ENCODE measurements at places on chromosomes 2 and 18. TPM values are rescaled to one million over a fixed set of nuclear protein-coding genes. Genes with fewer than 3 reads are reported as not detected.

The ZNF385B gene
- total RNA-seq = not detected

The PJVK gene
- total RNA-seq = 1.1 TPM

The UGT1A6 gene
- total RNA-seq = not detected

The TEX44 gene
- not detected for total RNA-seq

The TEKT4 gene
- total RNA-seq = not detected

The ALPG gene
- not detected for total RNA-seq

DNA sequence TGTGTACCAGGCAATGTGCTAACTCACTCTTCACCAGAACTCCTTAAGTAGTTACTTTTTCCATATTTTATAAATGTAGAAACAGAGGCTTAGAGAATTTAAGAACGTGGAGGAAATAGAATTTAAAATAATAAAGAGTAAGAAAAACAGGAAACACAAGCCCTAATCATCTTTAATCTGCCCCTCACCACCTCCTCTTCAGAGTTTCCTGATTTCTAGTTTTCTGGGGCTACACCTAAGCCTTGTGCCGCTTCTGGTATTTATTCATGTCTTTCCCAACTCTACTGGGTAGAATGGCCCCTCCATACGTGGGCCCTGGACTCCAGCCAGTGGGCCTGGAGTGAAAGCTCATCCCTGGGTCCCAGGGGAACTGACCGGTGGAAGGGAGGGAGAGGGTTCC lies 85.4 kb downstream of the RTN4 start:
- no peak overlapping the region for H3K27ac ChIP-seq
- H3K4me1 ChIP-seq = peaks cover 28% of the 10 kb centered on the region
- H3K36me3 ChIP-seq = peaks cover 19% of the 10 kb centered on the region
- no peaks in the 10 kb centered on the region for H3K27me3 ChIP-seq
- DNase-seq = no peak

- peaks cover 37% of the 10 kb centered on the region for H3K4me1 ChIP-seq
- DNase-seq = no peak
- H3K27ac ChIP-seq = no peak overlapping the region
- H3K27me3 ChIP-seq = no peaks in the 10 kb centered on the region
- peaks cover 90% of the 10 kb centered on the region for H3K36me3 ChIP-seq
- no peak overlapping the region for H3K4me3 ChIP-seq
Measured at GRCh38 chr18:59343926-59344325, 15.1 kb downstream of the LMAN1 start.

DNA sequence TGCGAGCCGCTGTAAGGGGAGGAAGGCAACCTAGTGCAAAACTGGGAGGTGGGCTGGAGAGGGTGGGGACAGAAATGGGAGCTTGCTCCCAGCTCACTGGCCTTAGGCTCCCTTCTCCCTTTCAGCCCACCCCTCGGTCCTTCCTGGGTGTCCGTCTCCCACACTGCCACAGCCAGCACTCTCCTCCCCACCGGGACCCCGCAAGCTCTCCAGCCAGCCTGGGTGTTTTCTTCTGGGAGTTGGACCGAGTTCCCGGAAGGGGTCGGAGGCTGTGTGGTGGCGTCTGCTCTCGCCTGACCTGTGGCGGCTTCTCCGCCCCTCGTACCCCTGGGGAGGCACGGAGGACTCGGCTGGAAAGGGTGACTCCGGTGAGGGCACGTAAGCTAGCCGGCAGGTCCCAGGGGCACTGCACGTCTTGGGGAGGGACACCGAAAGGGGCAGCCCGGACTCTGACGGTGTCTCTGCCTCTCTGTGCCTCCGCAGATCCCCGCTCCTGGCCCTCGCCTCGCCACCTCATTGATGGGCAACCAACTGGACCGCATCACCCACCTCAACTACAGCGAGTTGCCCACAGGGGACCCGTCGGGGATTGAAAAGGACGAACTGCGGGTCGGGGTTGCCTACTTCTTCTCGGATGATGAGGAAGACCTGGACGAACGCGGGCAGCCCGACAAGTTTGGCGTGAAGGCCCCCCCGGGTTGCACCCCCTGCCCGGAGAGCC lies 1.1 kb downstream of the LRATD1 start:
- no peak for DNase-seq
- H3K36me3 ChIP-seq = peaks cover 5% of the 10 kb centered on the region
- no peak overlapping the region for H3K4me3 ChIP-seq
- H3K4me1 ChIP-seq = no peaks in the 10 kb centered on the region

GRCh38 chr2:46936566-46936965 lies 21.0 kb upstream of the MCFD2 start:
- DNase-seq = no peak
- H3K27ac ChIP-seq = no peak overlapping the region
- H3K4me1 ChIP-seq = peaks cover 12% of the 10 kb centered on the region
- no peaks in the 10 kb centered on the region for H3K27me3 ChIP-seq
- H3K4me3 ChIP-seq = no peak overlapping the region

GRCh38 chr18:75057169-75057960 lies 151.6 kb downstream of the PTGR3 start:
- H3K4me3 ChIP-seq = no peak overlapping the region
- no peaks in the 10 kb centered on the region for H3K36me3 ChIP-seq
- DNase-seq = no peak
- H3K27ac ChIP-seq = no peak overlapping the region
- peaks cover 4% of the 10 kb centered on the region for H3K4me1 ChIP-seq

GRCh38 chr18:5626130-5626880 lies 82.5 kb upstream of the EPB41L3 start:
- H3K27me3 ChIP-seq = peaks cover 26% of the 10 kb centered on the region
- H3K36me3 ChIP-seq = no peaks in the 10 kb centered on the region
- no peak for DNase-seq
- no peak overlapping the region for H3K27ac ChIP-seq

GRCh38 chr2:157903151-157903550 lies 27.0 kb upstream of the ACVR1 start:
- H3K4me1 ChIP-seq = peaks cover 39% of the 10 kb centered on the region
- H3K27me3 ChIP-seq = no peaks in the 10 kb centered on the region
- H3K4me3 ChIP-seq = no peak overlapping the region
- H3K36me3 ChIP-seq = peaks cover 3% of the 10 kb centered on the region
- H3K27ac ChIP-seq = no peak overlapping the region

DNA sequence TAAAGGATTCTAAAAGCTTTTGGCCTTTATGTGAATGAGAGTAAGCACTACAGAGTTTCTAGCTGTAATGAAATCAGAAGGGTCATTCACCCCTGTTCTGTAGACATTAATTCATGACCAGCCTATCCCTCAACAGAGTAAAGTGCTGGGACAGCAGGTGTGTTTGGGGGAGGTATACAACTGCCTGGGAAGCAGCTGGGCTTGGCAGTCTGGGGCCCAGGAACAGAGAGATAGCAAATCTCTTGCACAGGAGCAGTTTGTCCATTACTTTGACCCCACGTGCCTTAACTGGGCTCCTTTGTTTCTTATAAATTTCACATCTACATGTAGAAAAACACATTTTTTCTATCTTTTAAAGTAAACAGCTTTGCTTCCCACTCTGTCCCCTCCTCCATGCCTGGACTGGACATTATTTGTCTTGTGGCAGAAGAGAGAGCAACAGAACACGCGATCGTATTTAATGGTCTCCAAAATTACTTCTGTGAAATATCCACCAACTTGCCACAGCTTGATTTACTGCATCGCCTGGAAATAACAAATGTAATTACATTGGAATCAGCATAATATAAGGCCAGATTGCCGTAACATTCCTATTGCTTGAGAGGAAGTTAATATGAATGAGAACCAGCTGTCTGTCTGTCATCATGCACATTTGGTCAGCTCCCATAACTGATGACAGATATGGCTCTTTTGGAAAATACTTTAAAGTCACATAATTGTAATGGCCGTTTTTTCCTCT lies 263.8 kb downstream of the RBM43 start:
- H3K27me3 ChIP-seq = peaks cover 4% of the 10 kb centered on the region
- no peaks in the 10 kb centered on the region for H3K4me1 ChIP-seq
- H3K27ac ChIP-seq = no peak overlapping the region

- no peaks in the 10 kb centered on the region for H3K36me3 ChIP-seq
- H3K27ac ChIP-seq = no peak overlapping the region
- H3K4me3 ChIP-seq = no peak overlapping the region
- DNase-seq = no peak
Measured at GRCh38 chr2:239671471-239671870, 270.7 kb upstream of the HDAC4 start.

DNA sequence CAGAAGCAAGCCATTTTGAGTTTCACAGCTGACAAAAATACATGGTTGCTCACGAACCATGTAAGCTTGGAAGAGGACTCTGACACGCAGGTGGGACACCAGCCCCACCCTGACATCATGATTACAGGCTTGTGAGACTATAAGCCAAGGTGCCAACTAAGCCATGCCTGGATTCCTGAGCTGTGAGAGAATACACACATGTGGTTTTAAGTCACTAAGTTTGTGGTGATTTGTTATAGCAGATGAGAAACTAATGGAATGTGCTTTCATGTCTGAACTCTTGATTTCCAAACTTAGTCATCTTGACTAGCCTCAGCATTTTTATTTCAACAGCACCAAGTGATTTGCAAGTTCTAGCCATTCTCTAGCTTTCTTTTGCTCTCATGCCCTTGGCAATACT lies 676.1 kb upstream of the CELF4 start:
- DNase-seq = no peak
- no peaks in the 10 kb centered on the region for H3K4me1 ChIP-seq
- no peaks in the 10 kb centered on the region for H3K27me3 ChIP-seq
- H3K27ac ChIP-seq = no peak overlapping the region
- H3K36me3 ChIP-seq = no peaks in the 10 kb centered on the region
- no peak overlapping the region for H3K4me3 ChIP-seq

DNA sequence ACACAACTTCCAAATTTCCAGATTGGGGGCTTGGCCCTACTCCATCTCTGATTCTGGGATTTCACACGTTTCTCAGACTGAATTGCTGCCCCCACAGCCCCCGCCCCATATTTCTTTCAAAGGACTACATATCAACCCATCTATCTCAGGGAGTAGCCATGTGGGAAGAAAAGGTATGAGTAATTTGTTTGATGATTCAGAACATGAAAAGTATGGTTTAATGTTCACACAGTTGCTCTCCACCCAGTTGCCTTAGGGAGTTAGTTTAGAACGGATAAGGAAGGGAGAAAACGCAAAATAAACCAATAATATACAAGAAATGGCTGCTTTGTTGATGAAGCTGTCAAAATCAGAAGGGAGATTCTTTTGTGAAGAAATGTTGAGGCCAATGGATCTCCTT lies 145.1 kb downstream of the PIEZO2 start:
- no peaks in the 10 kb centered on the region for H3K36me3 ChIP-seq
- H3K4me3 ChIP-seq = no peak overlapping the region
- H3K27me3 ChIP-seq = no peaks in the 10 kb centered on the region
- H3K27ac ChIP-seq = no peak overlapping the region

GRCh38 chr2:70726947-70727725 lies 40.9 kb downstream of the ADD2 start:
- no peak for DNase-seq
- no peaks in the 10 kb centered on the region for H3K4me1 ChIP-seq
- no peak overlapping the region for H3K4me3 ChIP-seq
- H3K27ac ChIP-seq = no peak overlapping the region

DNA sequence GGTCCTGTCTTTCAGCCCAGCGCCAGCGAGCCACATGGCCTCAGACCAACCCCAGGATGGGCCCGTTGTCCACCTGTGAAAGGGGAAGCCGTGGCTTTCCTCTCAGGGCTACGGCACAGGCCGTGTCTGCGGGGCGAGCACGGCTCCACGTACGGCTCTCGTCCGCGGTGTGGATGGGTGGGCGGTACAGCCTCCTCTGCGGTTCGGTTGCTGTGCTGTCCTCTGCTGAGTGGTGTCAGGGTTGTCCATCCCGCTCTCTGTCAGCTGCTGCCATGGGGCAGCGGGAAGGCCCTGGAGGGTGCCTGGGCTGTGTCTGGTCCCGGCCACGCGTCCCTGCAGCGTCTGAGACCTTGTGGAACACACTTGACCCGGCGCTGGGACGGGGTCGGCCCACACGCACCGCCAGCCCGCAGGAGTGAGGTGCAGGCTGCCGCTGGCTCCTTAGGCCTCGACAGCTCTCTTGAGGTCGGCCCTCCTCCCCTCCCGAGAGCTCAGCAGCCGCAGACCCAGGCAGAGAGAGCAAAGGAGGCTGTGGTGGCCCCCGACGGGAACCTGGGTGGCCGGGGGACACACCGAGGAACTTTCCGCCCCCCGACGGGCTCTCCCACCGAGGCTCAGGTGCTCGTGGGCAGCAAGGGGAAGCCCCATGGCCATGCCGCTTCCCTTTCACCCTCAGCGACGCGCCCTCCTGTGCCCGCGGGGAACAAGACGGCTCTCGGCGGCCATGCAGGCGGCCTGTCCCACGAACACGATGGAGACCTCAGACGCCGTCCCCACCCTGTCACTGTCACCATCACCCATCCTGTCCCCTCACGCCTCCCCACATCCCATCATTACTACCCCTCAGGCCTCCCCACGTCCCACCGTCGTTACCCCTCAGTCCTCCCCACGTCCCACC lies 128.7 kb downstream of the NFATC1 start:
- peaks cover 57% of the 10 kb centered on the region for H3K4me1 ChIP-seq
- H3K36me3 ChIP-seq = peaks cover 14% of the 10 kb centered on the region
- H3K4me3 ChIP-seq = peak overlapping the region; percentile 63
- peak; percentile 49 for DNase-seq

- H3K36me3 ChIP-seq = peaks cover 19% of the 10 kb centered on the region
- peaks cover 58% of the 10 kb centered on the region for H3K4me1 ChIP-seq
- DNase-seq = no peak
- H3K27ac ChIP-seq = peak overlapping the region; percentile 11
Measured at GRCh38 chr2:30230497-30231211, 680 bp upstream of the LBH start.

GRCh38 chr2:19850056-19851050 lies 51.4 kb downstream of the TTC32 start:
- no peaks in the 10 kb centered on the region for H3K27me3 ChIP-seq
- DNase-seq = no peak
- no peak overlapping the region for H3K4me3 ChIP-seq
- no peak overlapping the region for H3K27ac ChIP-seq
- H3K4me1 ChIP-seq = no peaks in the 10 kb centered on the region

GRCh38 chr18:57527556-57528229 lies 58.8 kb downstream of the FECH start:
- H3K4me3 ChIP-seq = no peak overlapping the region
- DNase-seq = no peak
- H3K36me3 ChIP-seq = no peaks in the 10 kb centered on the region
- H3K27me3 ChIP-seq = peaks cover 4% of the 10 kb centered on the region

DNA sequence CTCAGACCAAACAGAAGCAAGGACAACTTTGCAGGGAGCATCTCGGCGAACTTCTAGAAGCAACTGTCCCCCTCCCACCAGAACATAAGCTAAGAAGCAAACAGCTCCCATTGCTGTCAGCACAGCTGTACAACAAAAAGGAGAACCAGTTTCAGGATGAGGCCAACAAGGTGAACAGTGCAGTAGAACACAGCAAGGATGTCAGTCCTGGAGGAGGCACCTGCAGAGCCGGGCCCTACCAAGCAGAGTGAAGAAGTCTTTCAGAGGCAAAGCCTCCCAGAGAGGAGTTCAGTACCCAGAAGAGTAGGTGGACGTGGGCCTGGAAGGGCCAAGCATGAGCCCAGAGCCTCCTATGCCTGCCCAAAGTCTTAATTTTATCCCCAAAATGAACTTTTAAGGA lies 1.0 kb downstream of the PASK start:
- H3K27ac ChIP-seq = no peak overlapping the region
- H3K4me3 ChIP-seq = peak overlapping the region; percentile 92
- DNase-seq = no peak
- peaks cover 11% of the 10 kb centered on the region for H3K36me3 ChIP-seq

GRCh38 chr2:173869244-173870229 lies 95.6 kb downstream of the SP3 start:
- H3K27ac ChIP-seq = no peak overlapping the region
- DNase-seq = no peak
- no peaks in the 10 kb centered on the region for H3K36me3 ChIP-seq
- H3K4me3 ChIP-seq = no peak overlapping the region
- peaks cover 18% of the 10 kb centered on the region for H3K27me3 ChIP-seq
